ENCODE measurements at places on chromosomes 11 and 22.

GRCh38 chr11:27700351-27701301 lies at the start of gene BDNF:
BDNF (minus strand) TSS chr11:27700455; CDS start chr11:27658564, 41,891 bp downstream.
- DNase-seq, result no peak

DNA sequence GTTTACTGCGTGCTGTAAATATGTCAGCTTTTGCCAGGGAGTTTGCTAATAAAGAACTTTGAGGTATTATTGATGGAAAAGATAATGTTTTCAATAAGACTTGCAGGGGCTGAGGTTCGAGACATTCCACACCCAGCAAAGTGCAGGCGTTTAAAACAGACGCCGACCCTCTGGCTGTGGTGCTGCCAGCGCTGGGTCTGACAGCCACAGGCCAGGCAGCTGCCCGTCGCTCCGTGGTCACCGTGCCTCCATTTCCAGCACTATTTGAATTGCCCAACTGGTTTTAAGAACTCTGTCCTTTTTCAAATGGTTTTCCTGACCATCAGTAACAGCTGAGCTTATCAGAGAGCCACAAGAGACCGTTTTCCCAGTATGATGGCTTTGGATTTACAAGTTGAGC lies 28.1 kb upstream of the ALX4 start:
- no peak for DNase-seq

DNA sequence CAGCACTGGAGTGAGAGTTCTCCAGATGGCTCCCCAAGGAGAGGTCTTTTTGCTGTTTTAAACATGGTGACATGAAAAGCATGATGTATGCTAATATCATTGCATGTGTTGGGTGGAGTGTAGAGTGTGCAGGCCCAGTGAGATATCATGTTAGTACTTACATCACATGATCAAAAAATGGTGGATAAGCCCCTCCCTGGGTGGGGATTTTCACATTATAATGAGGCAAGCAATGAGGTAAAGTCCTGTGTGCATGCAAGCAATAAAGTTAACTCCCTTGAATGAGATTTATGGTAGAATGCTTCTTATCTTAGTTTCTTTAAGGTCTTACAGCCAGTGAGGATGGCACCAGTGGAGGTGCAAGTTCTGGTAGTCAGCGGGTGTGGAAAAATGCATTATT lies 8.5 kb downstream of the FAM111B start:
- DNase-seq, result no peak

GRCh38 chr22:27512283-27512761 lies 289.2 kb downstream of the MN1 start:
- DNase-seq, result no peak

DNA sequence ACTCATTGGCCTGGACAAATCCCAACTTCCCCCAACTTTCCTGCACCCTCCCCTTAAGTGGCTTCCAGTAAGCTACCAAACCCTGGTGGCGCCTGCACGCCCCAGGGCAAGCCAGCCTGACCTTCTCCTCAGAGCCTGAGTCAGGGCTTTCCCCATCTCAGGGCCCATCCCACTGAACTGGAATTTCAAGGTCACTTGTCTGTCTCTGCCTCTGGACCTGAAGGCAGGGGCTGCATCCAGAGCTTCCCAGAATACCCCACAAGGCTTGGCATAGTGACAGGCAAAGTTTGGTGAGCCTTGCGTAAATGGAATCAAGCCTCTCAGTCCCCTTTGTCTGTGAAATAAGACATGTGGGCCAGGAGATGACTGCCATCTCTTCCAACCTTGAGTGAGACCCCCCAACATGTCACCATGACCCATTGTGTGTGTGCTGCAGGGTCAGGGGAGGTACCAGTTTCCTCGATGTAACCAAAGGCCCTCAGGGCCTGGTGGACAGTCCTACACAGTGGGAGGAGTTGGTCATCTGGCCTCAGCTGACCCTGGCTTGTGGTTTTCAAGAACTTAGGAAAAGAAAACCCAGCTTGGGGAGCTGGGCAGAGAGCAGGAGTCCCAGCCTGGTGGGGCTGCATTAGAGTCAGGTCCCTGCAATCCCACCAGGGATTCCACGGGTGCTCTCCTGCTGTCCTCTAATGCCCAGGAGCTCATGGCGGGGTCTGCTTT lies 8.9 kb downstream of the ALX4 start:
- no peak for DNase-seq

GRCh38 chr22:38549101-38549894 lies 20.7 kb downstream of the DMC1 start:
- no peak for DNase-seq
